ENCODE measurements at places on chromosomes 1 and 21.

DNA sequence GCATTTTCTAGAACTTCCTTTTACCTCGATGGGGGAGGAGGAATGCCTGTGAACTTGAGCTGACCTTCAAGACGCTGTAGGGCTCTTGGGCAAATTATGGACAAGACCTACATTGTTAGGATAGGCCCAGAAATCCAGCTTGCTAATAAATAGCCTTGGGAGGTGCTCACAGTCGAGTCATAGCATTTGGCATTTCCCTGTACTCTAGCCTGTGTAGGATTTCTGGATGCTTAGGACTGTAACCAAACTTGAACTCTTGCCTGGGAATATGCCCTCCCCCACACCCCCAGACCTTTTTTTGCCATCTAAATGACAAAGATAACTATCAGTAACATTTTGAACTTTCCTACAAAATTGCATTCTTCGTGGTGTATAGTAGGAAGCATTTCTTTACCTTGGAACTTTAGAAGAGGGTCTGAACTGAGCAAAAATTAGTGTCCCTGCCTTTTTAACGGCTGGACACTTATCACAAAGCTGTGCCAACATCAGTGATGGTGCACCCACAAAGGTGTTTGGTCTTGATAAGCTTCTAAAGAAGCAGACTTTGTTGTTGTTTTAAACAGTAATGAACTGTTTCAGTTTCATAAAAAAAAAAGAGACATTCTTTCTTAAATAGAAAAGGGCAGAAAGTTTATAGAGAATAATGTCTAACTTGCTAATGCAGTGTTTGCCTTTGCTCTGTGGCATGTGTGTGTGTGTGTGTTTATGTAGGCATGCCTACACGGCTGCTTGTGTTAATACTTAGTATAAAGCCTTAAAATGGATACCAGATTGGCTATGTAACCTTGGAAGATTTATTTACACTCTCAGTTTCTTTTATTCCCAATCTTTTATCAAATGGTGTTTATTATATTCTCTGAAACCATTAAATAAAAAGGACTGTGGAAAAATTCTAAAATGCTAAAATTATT is 88.2 kb downstream of the NFIA start:
- no peak for DNase-seq

DNA sequence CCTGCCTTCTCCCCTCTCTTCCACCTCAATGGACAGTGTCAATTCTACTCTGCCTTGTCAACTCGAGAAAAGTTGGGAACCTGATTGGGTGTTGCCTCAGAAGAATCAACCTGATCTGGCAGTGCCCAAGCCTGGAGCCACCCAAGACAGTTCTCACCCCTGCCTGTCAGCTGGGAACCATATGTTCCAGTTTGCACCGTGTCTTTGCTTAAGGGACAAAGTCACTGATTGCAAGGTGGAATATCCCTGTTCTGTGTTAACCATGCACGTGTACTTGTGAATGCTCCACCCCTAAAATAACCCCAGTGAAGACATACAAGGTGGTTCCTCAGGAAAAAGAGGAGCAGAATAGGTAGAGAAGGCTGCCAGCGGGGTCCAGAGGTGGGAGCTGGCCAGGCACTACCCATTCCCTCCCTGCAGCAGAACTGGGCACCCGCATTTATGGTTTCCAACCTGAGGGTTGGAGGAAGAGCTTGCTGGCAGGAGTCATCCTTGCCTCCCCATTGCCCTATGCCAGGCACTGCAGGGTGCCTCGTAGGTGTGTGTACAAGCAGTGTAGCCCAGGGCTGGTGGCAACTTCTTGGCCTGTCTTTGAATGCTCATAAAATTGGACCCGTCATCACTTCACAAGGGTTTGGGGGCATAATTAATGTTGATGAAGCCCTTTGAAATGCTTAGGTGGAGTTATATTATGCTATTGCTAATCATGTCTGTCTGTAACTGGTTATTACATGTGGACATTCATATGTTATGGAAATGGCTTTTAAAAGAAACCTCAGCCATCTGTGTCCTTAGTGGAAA is 11.3 kb downstream of the NIPAL3 start:
- DNase-seq = no peak

DNA sequence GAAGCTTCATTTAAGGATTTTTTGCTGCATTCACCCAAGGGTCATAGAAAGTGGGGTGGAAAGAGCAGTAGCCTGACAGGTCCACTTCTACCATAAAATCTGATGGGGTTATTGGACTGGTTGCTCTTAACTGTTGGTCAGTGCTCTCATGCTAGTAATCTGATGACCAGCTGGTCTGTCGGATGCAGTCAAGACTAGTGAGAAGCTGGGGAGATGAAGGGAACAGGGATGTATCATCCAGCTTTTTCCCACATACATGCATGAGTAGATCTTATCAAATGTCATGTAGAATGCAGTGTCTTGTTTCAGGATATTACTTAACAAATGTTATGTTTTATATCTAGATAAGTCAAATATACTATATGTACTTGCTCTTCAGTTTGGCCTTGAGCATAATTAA is 11.1 kb downstream of the ATP1B1 start:
- DNase-seq = no peak

- DNase-seq = no peak
Observed at GRCh38 chr1:17419626-17420328, 19.7 kb downstream of the RCC2 start.

DNA sequence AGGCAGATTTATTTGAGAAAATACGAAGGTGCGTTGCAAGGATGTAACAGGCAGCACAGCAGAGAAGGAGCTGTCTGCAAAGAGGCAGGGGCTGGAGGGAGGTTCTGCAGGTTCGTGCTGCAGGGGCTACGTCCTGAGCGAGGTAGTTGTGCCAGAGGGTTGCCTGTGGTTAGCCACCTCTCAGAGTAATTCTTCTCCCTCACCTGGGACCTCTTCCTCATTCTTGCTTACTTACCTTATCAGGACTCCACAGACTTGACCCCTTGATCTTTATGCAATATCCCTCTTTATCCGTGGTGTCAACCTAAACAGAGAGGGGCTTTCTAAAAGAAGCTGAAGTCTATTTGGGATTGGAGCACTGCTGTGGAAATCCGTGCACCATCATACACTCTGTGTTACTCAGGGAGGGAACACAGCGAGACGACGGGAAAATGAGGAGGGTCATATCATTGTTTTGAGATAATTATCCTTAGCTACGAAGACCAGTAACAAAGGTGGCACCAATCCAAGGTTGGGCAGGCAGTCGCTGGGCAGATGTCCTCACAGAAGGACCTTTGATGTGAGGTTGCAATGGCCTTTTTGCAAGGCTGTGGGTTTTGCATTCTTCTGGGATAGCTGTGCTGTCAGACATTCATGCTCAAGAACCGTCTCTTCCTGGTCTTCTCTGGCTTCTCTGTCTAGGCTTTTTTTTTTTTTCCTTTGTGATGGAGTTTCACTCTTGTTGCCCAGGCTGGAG is 82.8 kb downstream of the WDR4 start:
- DNase-seq = no peak

- DNase-seq = no peak
Observed at GRCh38 chr1:31694964-31695313, 8.9 kb downstream of the COL16A1 start.

DNA sequence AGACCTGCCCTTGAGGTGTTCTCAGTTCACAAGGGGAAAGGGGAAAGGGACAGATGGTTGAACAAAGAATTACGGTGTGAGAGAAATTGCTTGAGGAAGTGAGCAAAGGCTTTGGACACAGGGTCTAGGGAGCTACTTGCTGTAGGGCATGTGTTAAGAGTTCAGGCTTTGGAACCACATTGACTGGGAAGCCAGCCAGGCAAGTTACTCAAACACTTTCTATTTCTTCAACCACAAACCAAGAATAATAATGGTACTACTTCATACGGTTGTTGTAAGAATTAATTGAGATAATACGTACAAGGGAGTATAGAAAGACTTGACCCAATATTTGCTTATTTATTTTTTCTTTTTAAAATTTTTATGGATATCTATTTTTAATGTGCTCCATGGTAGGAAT is 26.6 kb downstream of the AK4 start:
- DNase-seq = no peak

DNA sequence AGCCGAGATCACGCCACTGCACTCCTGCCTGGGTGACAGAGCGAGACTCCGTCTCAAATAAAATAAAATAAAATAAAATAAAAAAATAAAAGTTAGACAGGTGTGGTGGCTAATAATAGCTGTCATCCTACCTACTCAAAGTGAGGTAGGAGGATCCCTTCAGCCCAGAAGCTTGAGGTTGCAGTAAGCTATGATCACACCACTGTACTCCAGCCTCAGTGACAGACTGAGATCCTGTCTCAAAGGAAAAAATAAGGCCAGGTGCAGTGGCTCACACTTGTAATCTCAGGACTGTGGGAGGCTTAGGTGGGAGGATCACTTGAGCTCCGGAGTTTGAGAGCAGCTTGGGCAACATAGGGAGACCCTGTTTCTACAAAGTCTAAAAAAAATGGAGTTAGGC is 18.0 kb downstream of the NOL9 start:
- no peak for DNase-seq

DNA sequence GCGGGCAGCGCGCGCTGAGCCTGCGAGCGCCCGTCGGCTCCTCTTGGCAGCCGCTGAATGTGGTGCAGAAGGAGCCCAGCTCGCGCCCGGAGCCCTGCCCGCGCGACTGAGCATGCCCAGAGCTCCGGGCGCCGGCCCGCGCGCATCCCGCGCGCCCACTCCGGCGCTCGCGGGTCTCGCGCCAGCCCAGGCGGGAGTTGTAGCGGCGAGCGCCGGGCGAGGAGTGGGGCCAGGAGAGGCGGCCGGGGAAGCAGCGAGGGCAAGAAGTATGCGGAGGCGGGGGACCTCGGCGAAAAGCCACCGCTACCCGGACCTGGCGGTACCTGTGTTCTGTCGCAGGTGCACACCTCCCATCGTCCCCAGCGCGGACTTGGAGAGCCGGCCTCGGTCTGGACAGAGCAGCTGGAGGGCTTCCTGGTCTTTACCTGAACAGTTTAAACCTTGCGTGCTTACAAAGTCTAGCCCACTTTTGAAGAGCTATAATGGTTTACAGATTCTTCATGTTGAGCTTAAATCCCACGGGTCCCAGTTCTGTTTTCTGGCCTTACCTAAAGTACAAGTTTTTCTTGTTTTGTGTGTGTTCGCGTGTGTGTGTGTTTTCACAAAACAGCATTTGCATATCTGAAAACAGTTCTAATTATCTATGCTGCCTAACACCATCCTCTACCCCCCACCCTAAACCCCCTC is at the start of gene DDAH1:
Gene DDAH1 (minus strand): TSS at position 61 of the 687 bp plus-strand sequence. CDS start 114 bp downstream, outside the sequence.
- peak; percentile 64 for DNase-seq

DNA sequence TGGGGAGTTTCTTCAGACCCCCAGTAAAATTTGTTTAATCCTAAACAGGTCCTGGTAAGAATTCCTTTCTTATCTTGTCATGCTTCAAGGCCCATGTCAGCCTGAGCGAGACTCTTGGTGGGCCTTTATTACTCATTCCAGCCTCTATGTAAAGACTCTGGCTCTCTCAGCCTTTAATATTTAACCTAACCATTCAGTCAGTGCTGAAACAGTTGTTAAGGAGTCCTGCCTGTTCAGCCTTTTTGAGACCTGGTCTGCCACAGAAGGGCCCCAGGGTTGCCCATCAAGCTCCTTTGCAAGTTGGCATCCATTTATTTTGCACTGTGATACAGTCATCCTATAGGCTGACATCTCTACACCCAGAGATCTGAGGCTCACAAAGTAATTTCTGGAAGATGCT is 107.7 kb upstream of the VANGL1 start:
- DNase-seq = no peak

DNA sequence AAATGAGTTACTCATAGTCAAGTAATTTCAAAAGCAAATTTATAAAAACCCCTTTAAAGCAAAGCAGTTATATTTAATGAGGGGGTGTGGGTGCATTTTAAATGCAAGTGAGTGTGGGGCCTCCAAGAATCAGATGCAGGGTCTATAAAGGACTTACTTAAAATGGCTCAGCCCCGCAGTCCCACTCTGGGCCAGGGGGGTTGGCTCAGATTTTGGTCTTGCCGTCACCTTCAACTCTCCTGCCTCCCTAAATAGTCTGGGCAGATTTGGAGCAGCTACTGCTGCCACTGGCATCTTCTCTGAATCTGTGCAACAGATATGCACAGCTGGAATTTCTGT is 16.2 kb downstream of the AMPD2 start:
- no peak for DNase-seq

GRCh38 chr1:50208756-50209155 is 100.0 kb downstream of the ELAVL4 start:
- DNase-seq = no peak

GRCh38 chr1:31669786-31670592 is 25.3 kb upstream of the PEF1 start:
- DNase-seq = no peak

GRCh38 chr21:43322805-43323204 is 104.1 kb downstream of the SIK1 start:
- no peak for DNase-seq

DNA sequence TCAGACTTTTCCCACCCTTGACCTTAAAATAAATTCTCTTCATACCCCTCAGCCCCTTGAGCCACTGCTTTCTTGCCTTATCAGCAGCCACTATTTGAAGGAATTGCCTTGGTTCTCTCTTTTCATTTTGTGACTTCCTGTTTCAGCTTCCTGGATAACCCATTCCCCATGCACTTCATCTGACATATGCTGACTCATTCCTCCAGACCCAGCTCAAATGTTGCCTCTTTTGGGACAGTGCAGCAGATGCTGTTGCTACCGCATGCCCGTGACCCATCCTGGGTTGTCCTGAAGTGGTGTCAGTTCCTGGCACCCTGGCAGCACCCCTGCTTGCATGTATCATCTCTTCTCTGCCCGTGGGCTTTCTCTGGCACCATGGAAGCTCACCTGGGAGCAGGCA is 496.1 kb downstream of the PTPRU start:
- no peak for DNase-seq

GRCh38 chr1:20147846-20148570 is 8.9 kb downstream of the PLA2G2F start:
- DNase-seq = no peak

GRCh38 chr1:211370669-211371068 is 44.0 kb downstream of the TRAF5 start:
- DNase-seq = no peak

Measured in NCI-H1930 (cell line).